ENCODE measurements at places on chromosomes 3 and 15.

GRCh38 chr3:190302212-190302867, 19.9 kb downstream of the CLDN1 start:
- DNase-seq = no peak

DNA sequence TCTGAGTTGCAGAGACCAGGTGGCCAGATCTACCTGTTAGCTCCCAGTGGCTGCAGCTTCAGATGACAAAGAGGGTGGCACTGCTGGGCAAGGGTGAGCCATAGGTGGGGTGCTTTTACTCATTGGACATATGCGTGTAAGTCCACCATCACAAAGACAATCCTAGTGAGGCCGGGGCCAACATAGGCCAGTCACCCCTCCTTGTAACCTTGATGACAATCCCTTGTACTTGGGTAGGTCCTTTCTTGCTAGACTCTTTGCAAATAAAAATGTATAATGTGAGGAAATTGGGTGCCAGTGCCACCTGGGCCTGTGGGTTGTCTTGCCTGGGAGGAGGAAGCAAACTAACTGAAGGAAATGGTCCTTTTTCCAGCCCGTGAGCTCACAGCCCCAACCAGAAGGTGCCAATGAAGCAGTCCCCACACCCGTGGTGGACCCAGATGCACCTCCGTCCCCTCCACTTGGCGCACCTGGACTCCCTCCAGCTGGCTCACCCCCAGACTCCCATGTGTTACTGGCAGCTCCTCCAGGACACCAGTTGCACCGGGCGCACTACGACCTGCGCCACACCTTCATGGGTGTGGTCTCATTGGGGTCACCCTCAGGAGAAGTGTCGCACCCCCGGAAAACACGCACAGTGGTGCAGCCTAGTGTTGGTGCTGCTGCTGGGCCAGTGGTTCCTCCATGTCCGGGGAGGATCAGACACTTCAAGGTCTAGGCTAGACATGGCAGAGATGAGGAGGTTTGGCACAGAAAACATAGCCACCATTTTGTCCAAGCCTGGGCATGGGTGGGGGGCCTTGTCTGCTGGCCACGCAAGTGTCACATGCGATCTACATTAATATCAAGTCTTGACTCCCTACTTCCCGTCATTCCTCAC, 7.6 kb downstream of the AHSG start:
- no peak for DNase-seq

DNA sequence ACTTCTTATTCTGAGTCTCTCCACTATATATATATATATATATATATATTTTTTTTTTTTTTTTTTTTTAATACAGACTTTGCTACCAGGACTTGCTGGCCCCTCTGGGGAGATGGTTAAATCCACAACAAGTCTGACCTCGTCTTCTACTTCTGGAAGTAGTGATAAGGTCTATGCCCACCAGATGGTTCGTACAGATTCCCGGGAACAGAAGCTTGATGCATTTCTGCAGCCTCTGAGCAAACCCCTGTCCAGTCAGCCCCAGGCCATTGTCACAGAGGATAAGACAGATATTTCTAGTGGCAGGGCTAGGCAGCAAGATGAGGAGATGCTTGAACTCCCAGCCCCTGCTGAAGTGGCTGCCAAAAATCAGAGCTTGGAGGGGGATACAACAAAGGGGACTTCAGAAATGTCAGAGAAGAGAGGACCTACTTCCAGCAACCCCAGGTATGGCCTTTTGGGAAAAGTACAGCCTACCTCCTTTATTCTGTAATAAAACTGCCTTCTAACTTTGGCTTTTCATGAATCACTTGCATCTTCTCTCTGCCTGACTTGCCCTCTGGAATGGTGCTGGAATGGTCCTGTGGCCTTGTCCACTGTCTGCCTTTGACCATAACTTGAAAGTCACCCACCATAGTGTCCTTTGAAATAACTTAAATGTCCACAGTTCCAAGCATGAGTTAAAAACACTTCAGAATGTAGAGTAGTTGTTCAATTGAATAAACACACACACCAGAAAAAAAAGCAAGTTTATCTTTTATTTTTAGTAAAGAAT, 32.4 kb downstream of the MLH1 start:
- DNase-seq = no peak

GRCh38 chr3:161100994-161101393, 4.2 kb downstream of the B3GALNT1 start:
- no peak for DNase-seq

DNA sequence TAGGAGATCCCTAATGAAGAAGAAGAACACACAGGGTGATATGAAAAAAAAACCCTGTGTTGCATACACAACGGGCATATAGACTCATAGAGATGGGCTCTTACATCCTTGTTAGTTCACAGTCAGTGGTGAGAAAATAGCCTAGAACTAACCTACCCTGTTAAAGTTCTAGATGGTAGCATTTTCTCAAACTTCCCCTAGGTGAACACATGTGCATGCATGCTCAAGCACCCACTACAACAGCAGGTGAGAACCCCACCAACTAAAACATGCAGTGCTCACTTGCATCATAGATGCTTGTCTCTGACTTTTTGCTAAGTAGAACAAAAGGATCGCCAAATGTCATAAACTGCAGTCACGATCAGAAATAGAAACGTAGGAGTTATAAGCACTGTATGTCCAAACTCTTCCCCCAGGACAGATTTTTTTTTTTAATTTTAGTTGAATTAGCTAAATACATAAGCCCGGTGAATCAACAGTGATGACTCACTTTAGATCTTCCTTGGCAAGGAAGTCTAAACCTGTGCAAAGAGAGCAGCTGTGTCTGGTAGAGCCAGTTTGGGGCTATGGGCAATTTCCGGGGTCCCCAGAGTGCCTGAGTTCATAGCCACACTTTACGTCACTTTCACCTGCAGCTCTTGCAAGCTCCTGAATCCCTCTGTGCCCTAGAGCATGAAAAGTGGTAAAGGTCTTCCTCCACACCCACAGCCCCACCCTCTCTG, 96.2 kb upstream of the SEMA6D start:
- DNase-seq = no peak

- peak; percentile 37 for DNase-seq
Observed at GRCh38 chr3:186418671-186419145, 56.7 kb upstream of the DGKG start.

GRCh38 chr15:91135201-91136130, 35.4 kb downstream of the SV2B start:
- no peak for DNase-seq

DNA sequence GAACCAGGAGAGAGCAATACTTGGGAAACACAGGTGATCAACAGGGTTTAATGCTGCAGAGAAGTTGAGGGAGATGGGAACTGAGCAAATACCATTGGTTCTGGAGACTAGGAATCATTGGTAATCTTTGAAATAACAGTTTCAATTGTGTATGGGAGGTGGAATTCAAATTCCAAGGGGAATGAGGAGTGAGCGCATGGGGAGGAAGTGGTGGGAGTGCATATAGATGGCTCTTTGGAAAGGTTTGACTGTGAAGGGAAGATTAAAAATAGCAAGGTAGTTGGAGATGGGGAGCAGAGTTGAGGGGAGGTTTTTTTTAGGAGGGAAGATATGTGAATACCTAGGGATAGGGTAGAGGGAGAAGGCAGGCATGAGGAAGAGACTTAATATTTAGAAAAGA, 51.1 kb upstream of the ROPN1 start:
- DNase-seq = no peak

DNA sequence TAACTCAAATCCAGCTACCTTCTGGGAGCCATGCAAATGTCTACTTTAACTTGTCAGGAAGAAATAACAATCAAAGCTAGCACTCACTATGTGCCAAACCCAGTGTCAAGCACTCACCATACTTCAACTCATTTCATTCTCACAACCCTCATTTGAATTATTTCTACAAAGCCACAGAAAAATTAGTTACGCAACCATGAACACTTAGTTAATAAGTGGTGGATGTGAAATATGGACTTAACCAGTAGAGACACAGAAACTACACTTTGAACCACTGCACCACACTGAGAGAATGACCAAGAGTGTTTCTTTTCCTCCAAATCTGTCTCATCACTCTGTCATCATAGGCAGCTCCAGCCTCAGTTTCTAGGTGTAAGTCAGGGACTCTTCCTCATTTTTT, 91.0 kb upstream of the MBNL1 start:
- DNase-seq = no peak

GRCh38 chr3:71345429-71346040, 238.0 kb downstream of the FOXP1 start:
- DNase-seq = peak; percentile 7

DNA sequence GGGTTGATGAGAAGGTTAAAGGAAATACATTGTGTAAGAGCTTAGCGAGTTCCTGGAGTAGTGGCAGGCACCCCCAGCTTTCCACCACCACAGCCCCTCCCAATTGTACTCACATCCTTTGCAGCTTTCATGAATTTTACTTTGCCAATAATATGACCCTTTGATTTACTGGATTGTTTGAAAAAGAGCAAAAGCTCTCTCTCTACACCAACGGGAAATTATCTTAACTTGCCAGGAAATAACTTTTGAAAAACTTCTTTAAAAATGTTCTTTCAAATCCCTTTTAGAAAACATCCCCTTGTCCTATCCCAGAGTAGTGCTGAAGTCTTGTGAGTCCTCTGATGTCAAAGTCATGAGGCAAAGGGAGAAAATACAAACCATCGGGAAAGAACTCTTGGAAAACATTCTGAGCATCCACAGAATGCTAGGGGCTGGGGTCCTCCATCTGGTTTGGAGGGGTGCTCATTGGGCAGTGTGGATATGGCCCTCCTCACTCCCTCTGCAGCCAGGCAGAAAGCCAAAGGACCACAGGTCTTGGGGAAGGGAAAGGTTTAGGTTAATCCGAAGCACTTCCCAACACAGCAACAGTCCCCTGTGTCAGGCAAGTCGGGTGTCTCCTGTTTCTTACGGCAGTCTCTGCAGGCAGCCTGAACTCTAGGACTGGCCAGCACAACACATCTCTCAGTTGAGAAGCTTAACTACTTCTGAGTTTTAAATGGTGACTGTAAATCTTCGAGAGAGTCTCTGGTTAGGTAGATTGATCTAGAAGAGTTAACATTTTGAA, 36.5 kb downstream of the BOC start:
- no peak for DNase-seq

GRCh38 chr3:30435861-30436331, 170.5 kb upstream of the TGFBR2 start:
- DNase-seq = no peak

DNA sequence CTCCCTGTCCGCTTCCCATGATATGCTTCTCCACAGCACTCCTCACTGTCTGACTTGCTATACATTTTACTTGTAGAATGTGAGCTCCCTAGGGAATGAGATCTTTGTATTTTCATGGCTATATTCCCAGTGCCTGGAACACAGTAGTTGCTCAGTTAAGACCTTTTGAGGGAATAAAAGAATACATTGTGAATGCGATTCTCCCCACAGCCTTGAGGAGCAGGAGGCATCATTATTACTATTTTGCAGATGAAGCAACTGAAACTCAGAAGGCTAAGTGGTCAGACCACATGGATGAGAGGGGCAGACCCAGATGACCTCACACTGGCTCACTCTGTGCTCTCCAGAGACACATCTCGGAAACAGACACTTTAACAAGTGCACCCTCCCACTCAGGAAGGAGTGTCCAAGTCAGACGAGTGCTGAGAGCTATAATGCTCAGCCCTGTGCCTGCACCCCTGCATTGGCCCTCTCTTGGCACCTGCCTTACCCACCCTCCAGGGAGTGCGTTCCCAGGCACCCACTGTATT, 46.8 kb downstream of the SST start:
- no peak for DNase-seq

DNA sequence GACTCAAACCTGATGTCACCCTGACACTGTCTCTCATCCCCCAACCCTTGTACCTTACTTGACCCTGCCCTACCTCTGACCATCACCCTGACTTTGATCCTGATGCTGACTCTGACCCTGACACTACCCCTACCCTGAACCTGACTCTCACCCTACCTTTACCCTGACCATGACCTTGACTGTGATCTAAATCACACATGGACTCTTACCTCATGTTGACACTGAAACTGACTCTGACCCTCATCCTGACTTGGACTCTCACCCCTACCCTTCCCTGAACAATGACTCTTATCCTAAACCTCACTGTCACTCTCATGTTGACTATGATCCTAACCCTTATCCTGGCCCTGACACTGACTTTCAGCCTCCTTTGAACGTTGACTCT, 21.7 kb upstream of the SLC25A26 start:
- DNase-seq = no peak

- no peak for DNase-seq
Observed at GRCh38 chr3:123792473-123793201, 91.5 kb downstream of the MYLK start.

- DNase-seq = no peak
Observed at GRCh38 chr3:155991212-155991611, 120.8 kb downstream of the GMPS start.

DNA sequence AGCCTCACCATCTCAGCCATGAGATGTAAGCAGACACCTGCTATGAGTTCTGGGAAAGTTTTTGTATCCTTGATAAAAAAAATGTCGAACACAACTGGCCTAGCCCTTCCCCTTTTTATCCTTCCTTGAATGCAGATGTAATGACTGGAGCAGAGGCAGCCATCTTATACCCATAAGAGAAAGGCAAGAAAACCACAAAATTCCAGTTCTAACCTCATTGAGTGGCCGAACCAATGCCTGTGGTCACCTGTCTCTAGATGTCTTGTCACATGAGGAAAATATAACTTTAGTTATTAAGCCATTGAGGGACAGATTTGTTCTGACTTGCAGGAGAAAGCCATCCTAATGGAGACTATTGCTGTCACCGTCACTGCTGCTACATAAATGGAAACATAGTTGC, 80.4 kb upstream of the SLC6A6 start:
- DNase-seq = no peak

GRCh38 chr15:70171256-70171886, 73.7 kb upstream of the TLE3 start:
- no peak for DNase-seq

GRCh38 chr3:50173685-50174516, 17.5 kb upstream of the GNAT1 start:
- DNase-seq = no peak

- DNase-seq = no peak
Observed at GRCh38 chr3:132267391-132267993, 49.7 kb upstream of the ACP3 start.

- no peak for DNase-seq
Observed at GRCh38 chr3:80285388-80285787, 517.6 kb upstream of the ROBO1 start.

- no peak for DNase-seq
Observed at GRCh38 chr15:43749690-43750345, 3.6 kb downstream of the PDIA3 start.

- DNase-seq = no peak
Observed at GRCh38 chr15:63973212-63974009, 72.9 kb downstream of the DAPK2 start.

- no peak for DNase-seq
Observed at GRCh38 chr3:71074423-71074822, 509.1 kb downstream of the FOXP1 start.

DNA sequence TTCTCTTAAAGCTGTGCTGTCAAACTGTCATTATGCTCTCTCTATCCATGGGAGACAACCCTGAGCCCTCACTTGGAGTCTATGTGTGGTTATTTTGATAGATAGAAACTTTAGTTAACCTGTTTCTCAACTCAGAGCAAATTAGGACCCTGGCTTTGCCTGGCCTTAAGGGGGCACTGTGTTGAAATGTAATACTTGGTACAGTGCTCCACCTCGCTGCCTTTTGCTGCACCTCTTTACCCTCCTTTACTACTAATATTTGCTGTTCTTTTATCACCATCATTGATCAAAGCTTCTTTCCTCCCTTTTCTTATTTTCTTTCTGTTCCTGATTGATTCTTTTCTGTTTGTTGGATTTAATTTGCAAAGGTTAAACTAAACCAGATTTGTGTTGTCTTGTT, 34.3 kb downstream of the STT3B start:
- no peak for DNase-seq

- DNase-seq = no peak
Observed at GRCh38 chr15:80059786-80060355, 395 bp downstream of the ZFAND6 start.

All from spinal cord (tissue), 10 donors.